ENCODE measurements at places on chromosomes 12 and 14.

DNA sequence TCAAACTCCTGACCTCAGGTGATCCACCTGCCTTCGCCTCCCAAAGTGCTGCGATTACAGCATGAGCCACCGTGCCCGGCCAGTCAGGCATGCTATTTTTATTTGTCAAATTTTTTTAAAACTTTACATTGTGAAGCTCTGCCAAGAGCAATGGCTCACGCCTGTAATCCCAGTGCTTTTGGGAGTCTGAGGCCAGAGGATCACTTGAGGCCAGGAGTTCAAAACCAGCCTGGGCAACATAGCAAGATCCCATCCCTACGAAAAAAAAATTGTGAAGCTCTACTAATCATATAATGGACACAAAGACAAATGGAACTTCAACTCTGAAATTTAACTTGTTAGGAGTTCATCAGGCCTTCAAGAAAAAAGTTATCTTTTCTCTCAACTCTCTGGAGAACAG, 1.9 kb downstream of the R3HDM2 start:
- no peak for DNase-seq

DNA sequence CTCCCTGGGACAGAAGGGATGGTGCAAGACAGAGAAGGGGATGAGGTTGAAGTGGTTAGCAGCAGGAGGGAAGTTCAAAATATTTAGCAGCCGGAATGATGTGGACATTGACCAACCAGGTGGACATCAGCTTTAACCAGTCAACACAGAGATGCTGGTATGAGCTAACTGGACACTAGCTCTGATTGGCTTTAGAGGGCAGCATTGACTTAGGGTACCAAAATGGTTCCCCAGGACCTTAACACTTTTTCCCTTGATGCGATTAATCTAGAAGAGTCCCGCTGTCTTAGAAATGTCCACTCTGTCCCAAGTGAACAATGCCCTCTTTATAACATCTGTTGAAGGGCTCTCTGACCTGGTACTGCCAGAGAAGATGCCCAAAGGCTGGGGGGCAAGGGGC, 134.0 kb upstream of the GSC start:
- DNase-seq, result no peak

GRCh38 chr12:46493150-46493833, 120.7 kb upstream of the SLC38A2 start:
- no peak for DNase-seq

DNA sequence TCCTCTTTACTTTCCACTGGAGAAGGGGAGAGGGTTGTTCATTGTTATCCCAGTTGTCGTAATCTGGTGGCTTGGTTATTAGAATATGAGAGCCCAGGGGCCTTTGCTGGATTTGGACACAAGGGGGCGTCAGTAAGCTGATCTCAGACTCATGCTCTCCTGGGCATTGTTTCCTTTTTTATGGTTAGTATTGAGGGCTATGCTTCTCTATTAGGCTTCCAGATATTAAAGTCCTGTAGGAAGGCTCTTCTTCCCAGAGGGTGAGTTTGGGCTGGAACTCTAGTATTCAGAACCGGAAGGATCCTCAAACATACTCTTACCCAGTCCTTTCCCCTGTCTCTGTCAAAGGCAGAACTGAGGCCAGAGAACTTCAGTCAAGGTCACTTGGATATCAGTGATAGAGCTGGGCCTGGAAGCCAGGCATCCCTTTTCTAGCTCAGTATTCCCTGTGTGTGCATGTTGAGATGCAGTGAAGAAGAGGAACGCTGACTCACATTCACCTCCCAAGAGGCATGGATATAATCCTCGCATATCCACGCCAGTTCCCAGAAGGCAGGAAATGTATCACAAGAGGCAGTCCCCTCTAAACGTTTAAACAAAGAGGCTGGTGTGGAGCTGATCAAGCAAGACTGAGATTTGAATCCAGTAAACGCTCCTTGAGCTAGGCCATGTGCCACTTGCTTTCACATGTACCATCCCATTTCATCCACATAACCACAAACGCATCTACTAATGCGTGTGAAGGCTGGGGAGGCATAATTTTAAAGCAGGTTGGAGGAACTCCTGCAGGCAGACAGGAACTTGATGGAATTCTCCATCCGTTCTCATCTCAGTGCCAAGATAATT, 41.6 kb downstream of the UBE3B start:
- peak; percentile 72 for DNase-seq

DNA sequence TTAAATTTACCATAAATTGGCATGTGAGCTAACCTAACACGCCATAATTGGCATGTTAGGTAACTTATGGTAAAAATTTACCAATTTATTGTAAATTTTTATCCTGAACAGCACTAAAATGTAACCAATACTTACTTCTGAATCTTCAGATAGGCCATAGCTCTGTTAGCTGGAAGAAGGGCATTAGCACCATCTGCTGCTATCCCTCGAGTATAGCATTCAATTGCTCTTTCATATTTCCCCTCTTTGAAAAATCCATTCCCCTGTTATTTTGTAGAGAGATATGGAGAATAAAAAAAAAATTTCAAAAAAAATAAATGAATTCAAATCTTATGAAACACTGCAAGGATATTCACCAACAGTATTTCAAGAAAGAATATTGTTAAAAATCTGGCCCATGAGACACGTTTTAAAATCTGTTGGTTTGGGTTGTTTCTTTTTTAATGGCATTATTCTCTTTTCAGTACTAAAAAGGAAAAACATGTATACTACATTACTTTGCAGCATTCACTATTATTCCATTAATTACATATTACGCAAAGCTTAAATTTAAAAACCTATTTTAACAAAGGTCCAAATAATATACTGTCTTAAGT, 19.1 kb downstream of the RPAP3 start:
- peak; percentile 33 for DNase-seq
